Activated CD4-positive, alpha-beta T cell treated with anti-CD3 and anti-CD28 coated beads, Interleukin-10, Interleukin-2, amounts not matched to agents 100 ng/mL and 50 ng/mL, durations not matched to agents 16 hours and 8 hours (primary cell): ENCODE measurements at places on chromosomes 2 and 18.

DNA sequence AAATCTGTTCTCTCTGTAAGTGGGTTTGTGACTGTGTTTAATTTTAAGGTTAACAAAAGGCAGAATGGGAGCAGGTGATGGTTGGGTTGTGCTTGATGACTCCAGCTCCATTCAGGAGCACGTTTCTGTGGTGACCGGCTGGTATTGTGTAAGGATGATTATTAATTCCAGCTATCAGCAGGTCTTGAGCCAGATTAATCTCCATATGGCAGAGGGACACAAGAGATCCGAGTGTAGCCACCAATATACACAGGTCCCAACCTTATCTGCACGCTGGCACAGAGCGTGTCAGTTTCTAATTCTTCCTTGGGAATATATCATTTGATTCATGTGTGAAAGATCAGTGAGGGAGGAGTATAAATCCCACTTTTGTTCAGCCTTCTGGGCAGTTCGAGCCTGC, 199.0 kb upstream of the DCC start:
- no peak for DNase-seq

DNA sequence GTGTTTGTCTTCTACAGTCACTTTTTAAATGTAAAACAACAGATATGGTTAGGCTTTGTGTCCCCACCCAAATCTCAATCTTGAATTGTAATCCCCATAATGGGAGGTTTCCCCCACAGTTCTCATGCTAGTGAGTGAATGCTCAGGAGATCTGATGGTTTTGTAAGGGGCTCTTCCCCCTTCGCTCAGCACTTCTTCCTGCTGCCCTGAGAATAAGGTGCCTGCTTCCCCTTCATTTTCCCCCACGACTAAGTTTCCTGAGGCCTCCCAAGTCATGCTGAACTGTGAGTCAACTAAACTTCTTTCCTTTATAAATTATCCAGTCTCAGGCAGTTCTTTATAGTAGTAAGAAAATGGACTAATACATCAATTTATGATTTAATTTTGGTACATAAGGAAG, 118.0 kb upstream of the SNTG2 start:
- no peak for DNase-seq

DNA sequence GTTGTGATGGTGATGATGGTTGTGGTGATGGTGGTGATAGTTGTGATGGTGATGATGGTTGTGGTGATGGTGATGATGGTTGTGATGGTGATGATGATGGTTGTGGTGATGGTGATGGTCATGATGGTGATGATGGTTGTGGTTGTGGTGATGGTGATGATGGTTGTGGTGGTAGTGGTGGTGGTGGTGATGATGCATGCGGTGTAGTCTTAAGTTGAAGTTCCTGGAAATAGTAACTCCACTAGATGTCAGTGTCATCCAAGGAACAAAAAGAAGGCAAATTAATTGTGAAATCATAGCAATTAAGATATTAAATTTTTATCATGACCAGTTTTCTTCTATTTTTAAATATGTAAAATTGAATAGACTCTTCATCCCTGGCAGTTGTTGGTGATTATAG, 309.2 kb downstream of the AGAP1 start:
- no peak for DNase-seq

DNA sequence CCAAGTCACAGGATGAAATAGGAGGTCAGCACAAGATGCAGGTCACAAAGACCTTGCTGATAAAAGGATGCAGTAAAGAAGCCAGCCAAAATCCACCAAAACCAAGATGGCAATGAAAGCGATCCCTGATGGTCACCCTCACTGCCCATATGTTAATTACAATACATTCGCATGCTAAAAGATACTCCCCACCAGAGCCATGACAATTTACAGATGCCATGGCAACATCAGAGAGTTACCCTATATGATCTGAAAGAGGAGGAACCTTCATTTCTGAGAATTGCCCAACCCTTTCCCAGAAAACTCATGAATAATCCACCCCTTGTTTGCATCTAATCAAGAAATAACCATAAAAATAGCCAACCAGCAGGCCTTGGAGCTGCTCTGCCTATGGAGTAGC, 709.8 kb downstream of the METTL4 start:
- DNase-seq = no peak

- DNase-seq = peak; percentile 34
Observed at GRCh38 chr2:84741182-84741822, 139.6 kb downstream of the TRABD2A start.

GRCh38 chr2:12718015-12718671, 1.4 kb downstream of the TRIB2 start:
- DNase-seq = peak; percentile 35

- peak; percentile 79 for DNase-seq
Observed at GRCh38 chr2:96962567-96963203, 23.7 kb downstream of the FAM178B start.

DNA sequence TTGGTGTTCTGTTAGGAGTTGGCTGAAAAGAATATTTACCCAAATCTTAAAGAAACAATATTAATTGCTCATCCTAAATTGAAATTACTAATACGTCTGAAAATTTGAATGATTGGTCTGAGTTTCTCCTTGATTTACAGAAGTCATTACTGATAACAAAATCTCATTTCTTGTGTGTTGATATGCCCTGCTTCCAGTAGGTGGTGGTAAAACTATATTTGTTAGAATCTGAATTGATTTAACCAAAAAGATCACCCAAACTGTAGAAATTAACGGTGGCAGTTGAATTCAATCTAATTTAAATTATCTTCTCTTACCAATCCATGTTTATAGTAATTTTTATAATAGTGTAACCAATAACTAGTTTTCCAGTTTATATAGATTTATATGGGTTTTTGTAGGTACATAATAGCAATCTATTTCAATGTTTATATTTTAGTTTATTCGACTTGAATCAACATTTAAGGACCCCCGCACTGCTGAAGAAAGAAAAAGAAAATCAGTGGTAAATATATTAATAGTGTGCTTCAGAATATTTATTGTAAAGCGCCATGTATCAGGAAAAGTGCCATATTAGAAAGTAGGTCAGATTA, 38.3 kb downstream of the PAPOLG start:
- DNase-seq = peak; percentile 26

DNA sequence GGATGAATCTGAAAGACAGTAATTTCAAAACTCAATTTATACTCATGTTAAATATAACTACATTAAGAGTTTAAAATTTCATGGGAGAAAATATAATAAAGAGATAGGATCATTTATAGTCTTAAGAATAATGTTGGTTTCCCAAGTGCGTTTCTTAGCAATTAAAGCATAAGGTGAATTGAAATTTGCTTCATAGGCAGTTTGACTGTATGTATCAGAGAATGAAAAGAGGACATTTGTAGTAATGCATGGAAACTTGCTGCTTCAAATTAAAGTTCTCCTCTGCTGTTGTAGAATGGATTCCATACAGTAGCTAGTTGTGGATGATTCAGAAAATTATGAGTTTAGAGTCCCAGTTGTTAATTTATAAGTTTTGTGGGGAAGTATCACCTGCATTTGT, 68.1 kb downstream of the NUP35 start:
- no peak for DNase-seq

GRCh38 chr18:23541349-23542093, 38.2 kb downstream of the RMC1 start:
- no peak for DNase-seq

GRCh38 chr2:240913810-240914644, 7.9 kb downstream of the CROCC2 start:
- peak; percentile 65 for DNase-seq

GRCh38 chr2:53150146-53150545, 617.5 kb upstream of the CHAC2 start:
- no peak for DNase-seq

DNA sequence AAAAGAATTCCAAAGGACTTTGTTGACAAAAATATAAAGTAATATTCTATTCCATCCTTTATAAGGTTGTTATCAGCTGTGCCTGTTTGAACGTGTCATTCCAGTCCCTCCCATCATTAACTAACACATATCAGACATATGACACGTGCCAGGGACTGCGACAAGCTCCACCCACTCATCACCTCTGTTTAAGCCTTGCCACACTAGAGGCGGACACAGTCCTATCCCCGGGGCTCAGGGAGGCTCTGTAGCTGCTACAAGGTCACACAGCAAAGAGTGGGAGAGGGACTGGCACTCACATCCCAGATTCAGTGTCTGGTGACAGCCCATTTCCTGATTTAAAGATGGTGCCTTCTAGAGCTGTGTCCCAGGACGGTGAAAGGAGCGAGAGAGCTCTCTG, 30.0 kb downstream of the TBC1D8 start:
- no peak for DNase-seq

DNA sequence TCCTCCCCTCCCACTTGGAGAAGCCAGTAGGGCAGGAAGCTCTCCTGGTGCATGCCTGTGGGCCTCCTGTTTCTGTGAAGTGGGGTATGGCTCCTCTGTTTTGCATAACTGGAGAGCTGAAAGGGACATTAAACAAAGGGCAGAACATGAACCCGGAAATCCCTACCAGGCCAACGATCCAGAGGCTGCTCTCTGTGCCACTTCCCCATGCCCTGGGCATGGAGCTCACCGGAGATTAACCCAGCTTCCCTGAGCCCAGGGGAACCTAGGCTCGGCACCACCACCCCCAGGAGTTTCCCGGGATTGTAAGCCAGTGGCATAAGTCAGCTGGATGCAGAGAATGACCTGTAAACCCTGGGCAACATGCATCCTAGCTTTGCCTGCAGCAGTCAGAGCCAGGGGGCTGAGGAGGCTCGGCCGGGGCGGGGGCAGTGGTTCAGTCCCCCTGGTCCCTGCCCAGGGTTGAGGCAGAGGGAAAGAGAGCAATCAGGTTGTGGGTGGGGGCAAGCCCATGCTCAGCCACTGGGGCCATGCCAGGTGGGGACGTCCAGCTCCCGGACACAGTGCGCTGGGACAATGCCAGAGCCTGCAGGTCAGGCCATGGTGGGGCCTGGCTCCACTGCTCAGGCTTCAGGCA, 49.5 kb downstream of the TIMM21 start:
- no peak for DNase-seq

GRCh38 chr2:142915502-142915901, 38.0 kb downstream of the KYNU start:
- no peak for DNase-seq

- DNase-seq = peak; percentile 65
Observed at GRCh38 chr2:230925443-230925878, 419 bp upstream of the GPR55 start.
